ENCODE measurements at places on chromosomes 5 and 9.

DNA sequence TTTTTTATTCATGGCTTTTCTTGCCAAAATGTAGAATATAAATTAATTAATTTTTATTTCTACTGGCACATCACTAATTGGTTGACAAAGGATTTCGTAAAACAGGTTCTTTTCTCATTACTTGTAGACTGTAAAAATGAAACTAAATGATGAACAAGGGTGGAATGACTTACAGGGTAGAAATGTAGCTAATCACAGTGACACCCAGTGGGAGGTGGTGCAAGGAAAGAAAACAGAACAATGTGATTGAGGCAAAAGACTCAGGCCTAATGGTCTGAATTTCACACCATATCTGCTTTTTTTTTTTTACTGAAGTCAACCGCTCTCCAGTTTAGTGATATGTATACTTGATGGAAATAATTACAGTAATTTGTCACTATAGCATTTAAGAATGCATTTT, 28.9 kb downstream of the GABRG2 start:
- no peak for DNase-seq

GRCh38 chr5:83472213-83472507, 616 bp downstream of the VCAN start:
- no peak for DNase-seq

DNA sequence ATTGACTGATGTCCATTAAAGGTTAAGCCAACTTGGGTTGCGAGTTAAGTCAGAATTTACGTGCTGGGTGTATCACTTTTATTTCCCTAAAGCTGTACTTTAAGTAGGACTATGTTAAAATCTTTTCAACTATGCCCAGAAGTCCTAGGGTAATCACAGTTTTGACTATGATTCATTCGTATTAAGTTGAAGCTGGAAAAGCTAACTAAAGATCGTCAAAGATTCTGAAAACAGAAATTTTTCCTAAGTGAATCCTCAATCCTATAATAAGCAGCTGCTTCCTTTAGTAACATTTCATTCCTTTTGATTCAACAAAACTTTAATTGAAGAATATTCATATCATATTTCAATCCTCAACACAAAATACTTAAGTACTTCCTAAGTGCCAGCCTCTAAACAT, 460.4 kb downstream of the ACTL7B start:
- DNase-seq = no peak

GRCh38 chr5:125115195-125115525, 368.7 kb upstream of the ZNF608 start:
- DNase-seq = no peak

DNA sequence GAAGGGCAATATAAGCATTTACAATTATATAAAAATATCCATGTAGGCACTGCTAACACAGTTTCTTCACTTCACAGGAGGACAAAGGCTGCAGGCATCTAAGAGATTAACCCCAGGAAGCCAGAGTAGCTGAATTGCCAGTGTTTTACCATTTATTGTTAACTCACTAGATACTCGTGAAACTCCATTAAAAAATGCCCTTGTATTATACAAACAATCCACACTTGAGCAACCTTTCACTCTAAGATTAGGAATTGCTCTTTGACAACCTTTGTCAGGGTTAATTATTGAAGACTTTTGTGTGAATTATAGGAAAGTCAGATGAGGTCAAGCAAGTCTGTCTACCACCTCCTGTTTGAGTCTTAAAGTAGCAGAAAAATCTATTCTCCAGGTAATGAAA, 317.8 kb downstream of the ADGRV1 start:
- DNase-seq = no peak

DNA sequence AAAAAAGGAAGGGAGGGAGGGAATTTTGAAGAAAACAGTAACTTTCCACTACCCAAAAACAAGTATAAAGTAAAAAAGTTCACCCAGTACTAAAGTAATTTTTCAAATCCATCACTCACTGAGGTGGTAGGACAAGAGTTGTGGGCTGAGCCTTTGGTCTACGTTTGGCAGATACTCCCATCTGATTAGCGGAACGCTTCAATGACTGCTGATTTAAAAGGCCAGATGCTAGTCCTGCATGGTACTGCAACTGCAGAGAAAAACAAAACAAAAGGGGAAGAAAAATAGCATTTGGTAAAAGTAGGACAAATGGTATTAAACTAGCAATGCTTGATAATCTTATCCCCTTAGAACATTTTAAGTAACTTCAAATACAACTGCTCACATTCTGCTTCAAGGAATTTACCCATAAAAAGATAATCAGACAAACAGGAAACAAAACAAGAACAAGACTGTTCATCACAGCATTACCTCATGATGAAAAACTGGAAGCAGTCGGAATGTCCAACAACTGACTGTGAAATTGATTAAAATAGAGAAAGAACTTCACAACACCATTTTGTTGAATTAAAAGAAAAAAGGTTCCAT, 65.4 kb downstream of the MED27 start:
- no peak for DNase-seq

GRCh38 chr5:14235872-14236271, 92.7 kb downstream of the TRIO start:
- no peak for DNase-seq

DNA sequence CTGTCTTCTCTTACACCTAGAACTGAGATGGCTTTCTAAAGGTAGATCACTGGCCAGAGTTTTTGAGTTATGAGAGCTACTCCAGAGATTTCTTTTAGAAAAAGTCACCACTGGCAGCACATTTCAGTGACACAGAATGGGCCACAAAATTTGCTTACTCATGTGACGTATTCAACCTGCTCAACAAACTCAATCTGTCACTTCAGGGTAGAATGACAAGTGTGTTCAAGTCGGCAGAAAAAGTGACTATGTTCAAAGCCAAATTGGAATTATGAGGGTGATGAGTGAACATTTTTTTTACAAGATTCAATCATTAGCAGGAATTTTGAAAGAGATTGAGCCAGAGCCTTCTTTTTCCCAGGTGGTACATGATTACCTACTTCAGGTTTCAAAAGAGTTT, 46.5 kb downstream of the TAF11L14 start:
- DNase-seq = no peak

DNA sequence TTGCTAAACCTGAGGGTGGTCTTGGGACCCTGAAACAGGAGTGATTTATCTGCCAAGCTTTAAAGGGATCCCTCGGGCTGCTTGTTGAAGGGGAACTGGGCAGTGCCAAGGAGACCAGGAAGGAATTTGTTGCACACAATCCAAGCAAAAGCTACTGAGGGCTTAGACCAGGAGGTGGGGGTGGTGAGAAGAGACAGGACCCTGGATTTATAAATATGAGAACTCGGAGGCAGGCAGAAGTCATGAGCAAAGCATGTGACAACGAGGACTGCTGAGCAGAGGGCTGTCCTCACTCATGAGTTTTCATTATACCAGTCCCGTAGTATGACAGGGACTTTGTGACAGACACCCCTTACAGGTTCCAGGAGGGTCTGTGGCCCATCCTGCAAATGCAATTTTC, 237.3 kb downstream of the DRD1 start:
- DNase-seq = no peak

GRCh38 chr5:108623826-108624225, 123.9 kb upstream of the FER start:
- no peak for DNase-seq

GRCh38 chr9:21904776-21905175, 89.4 kb downstream of the CDKN2A start:
- DNase-seq = no peak

DNA sequence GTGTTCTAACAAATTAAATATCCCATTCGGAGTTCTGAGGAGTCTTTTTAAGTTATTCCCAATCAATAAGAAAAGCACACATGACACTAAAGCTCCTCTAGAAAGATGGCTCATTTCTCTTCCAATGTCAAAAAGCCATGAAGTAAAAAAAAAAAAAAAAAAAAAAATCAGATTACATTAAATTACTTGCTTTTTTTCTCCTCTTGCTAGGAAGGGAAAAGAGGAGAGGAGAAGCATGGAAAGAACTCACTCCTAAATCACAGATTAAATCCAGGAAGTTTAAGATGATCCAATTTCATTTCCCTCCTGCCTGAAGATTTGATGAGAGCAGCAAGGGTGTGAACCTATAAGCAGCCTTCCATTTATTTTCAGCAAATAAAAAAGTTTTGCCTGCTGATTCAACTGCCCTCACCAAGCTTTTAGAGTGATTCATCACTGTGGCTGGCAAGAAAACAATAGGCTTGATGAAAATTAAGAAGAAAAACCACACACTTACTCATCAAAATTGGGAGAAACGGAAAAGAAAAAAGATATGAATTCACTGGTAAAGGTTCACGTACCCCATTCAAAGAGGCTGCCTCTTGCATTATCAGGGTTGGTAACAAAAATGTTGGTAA, 19.7 kb downstream of the MYO10 start:
- no peak for DNase-seq

DNA sequence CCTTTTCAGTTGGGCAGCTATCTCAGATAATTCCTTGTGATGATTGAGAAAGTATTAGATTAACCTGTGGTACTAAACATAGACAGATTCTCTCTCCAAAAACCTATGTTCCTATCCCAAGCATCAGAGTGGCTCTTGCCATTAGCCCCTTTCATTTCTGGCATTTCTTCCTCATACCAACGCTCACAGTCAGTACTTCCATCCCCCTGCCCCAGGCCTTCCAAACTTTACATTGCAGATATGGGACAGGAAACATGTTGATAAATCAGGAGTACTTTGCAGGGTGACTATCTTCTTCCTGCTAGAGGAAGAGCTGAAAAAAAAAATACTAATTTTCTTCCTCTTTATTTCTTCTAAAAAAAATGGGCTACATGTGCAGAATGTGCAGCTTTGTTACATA, 442.6 kb upstream of the RGMB start:
- DNase-seq = no peak

GRCh38 chr5:54520940-54521339, 3.4 kb downstream of the SNX18 start:
- no peak for DNase-seq

DNA sequence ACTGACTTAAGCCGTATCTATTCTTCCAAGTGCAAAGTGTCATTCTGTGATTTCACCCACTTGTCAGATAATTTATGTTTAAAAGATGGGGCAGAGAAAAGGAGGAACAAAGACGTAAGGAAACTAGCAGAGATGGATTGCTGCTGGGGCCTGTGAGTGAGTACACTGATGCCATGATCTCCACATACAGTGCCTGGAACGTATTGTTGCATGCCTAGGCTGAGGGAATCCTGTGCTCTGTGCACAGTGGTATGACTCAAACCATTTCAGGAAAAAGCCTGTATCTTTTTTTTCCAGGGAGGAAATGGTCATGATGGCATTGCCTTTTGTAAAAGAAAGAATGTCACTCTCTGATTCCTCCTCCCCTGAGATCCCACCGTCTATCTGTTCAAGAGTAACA, 359.5 kb upstream of the ADAMTS16 start:
- DNase-seq = no peak
